ENCODE measurements at places on chromosomes 12 and 14. TPM values are rescaled to one million over a fixed set of nuclear protein-coding genes. Genes with fewer than 3 reads are reported as not detected.

CATSPERB gene
- total RNA-seq = 0.44 TPM

DNA sequence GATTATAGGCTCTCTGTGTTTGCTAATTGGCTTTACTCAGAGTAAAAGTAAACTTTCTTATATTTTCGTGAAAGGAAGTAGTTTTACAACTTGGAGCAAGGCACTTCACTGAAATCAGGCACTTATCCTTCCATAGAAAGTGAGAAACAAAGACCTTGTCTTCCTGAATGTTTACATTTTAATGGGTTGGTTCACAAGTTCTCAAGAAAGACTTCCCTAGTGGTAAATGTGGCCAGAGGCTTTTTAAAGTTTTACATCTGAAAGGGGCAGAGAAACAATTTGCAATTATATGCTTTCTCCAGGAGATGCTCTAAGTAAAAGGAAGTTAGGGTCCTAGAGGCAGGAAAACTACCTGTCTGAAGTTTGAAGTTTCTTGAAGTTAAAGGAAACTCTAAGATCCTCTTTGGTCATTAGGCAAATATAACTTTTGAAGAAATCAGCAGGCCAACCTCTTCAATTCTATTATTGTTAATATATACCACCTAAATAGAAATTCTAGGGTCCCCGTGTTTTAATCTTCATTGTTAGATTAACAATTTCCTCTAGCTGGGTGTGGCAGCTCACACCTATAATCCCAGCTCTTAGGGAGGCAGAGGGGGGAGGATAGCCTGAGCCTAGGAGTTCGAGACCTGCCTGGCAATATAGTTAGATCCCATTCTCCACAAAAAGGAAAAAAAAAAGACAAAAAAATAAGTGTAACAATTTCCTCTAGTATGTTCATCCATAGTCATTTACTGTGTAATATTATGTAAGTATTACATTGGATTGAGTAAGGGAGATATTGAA lies 644.9 kb upstream of the FOXG1 start:
- DNase-seq = peak; percentile 8

DNA sequence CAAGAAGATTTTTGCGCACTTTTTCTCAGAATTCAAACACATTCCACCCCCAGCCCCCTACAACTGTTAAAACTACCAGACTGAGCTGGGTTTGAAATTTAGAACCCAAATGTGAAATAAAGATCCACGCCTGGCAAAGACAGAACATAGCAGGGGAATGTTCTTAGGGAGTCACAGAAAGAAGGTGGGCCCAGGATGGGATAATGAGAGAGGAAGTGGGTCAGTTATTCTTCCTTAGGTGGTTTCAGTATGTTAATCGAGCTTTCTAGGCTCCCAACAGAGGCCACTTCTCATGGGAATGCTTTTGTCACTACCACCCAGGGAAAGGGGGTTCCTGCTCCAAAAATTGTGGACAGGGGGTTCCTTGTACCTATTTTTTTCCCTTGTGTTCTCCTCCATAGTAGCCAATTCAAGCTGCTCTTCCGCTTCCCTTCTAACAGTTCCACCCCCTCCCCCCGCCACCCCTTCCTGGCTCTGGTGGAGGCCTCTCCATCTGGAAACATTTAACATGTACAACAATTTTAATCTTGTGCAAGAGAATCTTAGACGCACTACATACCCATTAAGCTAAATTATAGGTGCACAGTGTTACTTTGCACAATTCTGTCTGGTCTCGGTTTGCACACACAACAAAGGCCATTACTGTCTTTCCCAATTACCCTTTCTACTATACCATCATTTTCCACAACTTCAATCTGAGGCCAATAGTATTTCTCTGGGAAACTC lies 218.1 kb downstream of the MON2 start:
- no peak for DNase-seq

DNA sequence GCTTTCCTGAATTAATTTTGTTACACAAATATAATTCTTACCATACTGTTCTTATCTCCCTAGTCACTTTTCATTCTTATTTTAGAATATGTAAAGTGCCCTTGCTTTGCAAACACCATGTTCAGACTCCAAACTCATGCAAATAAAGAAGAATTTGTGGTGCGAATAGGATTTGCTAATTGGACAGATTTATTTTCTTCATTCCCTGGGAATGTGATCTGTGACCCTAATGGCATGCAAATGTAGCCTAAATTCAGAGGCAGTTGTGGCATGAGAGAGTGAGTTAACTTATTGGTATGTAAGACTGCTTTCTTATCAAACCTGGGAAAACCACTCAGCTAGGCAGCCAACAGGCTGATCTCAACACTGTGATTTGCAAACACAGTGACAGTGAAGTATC lies 10.0 kb downstream of the CAPZA3 start:
- DNase-seq = no peak

NKX2-1 gene
- total RNA-seq = 0.39 TPM

- DNase-seq = no peak
These were observed 269.7 kb downstream of the KSR2 start for GRCh38 chr12:117699118-117699517.

DNA sequence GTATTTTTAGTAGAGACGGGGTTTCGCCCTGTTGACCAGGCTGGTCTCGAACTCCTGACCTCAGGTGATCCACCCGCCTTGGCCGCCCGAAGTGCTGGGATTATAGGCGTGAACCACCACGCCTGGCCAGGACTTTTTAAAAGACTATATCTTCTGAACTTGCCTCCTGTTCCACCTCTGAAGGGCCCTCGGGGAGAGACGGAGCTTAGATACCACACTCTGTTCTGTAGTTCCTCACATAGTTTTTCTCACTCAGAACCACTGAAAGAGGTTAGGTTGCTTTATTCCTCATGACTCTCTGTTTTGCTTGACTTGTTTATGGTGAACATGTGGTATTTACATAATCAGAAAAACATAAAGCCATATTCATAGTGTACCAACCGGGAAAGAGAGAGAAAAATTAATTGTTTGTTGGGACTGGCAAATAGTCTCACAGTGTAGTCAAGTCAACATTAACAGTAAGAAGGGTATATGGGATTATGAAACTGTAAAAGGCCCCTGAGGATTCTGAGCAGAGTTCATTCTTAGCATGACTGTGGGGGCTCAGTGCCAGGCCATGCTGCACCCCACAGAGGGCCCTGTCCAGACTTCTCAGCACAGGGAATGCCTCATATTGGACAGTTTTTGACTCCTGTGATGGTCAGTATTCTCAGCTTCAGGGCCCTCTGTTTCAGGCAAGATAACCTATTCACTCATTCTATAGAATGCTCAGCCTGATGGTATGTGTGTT lies 342.3 kb downstream of the ZFP36L1 start:
- DNase-seq = no peak

CFAP73 gene
- 7.6 TPM for total RNA-seq

PLEKHH1 gene
- 20.7 TPM for total RNA-seq
